ENCODE measurements at places on chromosomes 6 and 20.

GRCh38 chr6:16318538-16318937, 80.2 kb downstream of the GMPR start:
- DNase-seq, result peak; percentile 64

- no peak for DNase-seq
Observed at GRCh38 chr6:28922004-28922820, 1.6 kb downstream of the TRIM27 start.

DNA sequence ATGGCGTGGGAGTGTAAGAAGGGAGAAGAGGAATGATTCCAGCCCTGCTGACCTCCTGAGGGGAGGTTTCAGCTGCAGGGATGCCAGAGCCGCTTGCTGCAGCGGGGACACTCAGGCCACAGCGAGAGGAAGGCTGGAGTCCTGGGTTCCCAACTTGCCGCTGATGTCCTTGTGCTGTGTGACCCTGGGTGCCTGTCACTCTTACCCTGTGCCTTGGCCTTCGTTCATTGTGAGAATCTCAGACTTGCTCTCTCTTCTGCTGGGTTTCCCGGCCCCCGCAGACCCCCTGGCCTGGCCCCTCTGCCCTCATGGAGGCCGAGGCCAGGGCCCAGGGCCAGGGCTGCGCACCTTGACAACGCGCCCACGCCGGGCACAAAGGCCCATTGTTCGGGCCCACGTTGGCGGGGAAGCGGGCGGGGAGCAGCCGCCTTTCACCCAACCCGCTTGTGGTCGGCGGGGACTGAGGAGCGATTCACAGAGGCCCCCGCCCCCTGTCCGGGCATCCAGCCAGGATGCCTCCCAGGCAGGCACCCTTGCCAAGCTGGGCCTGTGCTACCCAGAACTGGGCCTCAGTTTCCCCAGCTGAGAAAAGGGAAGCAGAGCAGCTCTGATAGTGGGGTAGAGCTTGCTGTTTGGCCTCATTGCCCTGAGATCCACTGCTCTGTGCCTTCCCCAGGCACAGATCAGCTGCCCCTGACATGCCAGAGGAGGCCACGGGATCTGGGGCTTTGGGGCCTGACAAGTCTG, 52.4 kb downstream of the CEBPB start:
- DNase-seq, result peak; percentile 56

- DNase-seq, result no peak
Observed at GRCh38 chr6:64811119-64811518, 895.9 kb downstream of the EYS start.

DNA sequence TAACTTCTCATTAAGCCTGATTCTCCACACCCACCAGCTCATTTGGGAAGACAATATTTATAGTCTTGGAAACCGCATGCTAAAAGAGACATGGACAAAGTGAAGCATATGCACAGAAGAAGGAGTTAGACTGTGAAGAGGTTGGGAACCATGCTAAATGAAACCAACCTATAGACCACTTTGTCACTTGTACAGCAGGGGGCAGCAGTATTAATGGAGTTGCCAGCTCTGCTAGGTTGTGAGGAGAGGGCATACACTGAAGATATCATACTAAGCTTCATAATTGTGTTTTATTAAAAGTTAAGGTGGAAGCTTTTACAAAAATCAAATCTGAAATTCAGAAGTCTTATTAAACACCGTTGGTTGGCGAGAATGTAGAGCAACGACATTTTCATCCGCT, 38.3 kb upstream of the HMGCLL1 start:
- no peak for DNase-seq

GRCh38 chr6:158647501-158647900, 2.4 kb upstream of the SYTL3 start:
- DNase-seq, result no peak

- DNase-seq, result no peak
Observed at GRCh38 chr20:17613328-17614175, 43.7 kb downstream of the DSTN start.

DNA sequence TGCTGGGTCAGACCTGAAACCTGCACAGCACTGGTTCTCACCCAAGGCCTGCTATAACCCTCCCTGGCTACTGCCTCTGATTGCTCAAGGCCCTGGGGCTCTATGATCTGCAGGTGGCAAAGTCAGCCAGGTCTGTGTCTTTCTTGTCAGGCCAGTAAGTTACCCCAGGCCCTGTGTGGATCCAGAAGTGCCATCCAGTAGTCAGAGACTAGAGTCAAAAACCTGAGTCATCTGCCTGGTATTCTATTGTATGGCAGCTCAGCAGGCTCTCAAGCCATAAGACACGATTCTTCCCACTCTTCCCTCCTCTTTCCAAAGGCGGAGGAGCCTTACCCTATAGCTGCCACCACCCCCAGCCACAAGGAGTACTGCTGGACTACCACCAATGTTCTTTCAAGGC, 593.0 kb downstream of the FRK start:
- DNase-seq, result no peak

DNA sequence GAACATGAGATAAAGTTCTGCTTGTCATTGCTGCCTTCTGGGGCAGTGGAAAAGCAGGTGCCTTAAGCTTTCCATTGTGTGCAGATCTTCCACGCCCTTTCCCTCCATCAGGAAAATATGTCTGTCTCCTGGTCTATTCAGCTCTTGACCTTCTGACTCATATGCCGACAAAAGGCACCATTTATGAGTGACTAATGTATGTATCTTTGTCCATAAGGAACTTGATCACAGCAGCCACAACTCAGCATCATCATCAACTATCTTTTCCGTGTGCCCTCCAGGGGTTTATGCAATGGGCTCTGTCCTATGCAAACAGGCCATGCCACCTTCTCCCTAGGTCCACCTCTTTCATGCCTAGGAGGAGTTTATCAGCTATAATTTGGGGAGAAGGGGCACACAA, 102.7 kb upstream of the QKI start:
- DNase-seq, result no peak

GRCh38 chr6:76466286-76466685, 393.8 kb upstream of the IMPG1 start:
- no peak for DNase-seq

GRCh38 chr6:169292338-169293124, 38.9 kb upstream of the THBS2 start:
- no peak for DNase-seq

DNA sequence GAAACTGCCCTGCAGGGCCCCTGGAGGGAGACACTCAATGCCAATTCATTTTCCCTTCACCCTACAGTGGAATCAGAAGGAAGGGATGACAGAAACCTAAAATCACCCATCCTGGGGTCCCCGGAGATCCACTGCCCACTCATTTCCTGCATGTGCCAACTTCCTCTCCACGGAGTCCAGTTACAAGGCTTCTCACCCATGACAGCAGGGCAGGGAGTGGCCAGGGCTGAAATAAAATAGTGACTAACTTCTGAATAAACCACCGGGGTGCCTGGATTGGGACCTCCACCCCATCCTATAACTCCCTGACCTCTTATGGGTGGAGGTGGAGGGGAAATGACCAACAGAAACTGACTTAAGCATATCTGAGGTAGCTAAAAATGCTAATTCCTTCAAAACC, 362.3 kb downstream of the MAFB start:
- no peak for DNase-seq

DNA sequence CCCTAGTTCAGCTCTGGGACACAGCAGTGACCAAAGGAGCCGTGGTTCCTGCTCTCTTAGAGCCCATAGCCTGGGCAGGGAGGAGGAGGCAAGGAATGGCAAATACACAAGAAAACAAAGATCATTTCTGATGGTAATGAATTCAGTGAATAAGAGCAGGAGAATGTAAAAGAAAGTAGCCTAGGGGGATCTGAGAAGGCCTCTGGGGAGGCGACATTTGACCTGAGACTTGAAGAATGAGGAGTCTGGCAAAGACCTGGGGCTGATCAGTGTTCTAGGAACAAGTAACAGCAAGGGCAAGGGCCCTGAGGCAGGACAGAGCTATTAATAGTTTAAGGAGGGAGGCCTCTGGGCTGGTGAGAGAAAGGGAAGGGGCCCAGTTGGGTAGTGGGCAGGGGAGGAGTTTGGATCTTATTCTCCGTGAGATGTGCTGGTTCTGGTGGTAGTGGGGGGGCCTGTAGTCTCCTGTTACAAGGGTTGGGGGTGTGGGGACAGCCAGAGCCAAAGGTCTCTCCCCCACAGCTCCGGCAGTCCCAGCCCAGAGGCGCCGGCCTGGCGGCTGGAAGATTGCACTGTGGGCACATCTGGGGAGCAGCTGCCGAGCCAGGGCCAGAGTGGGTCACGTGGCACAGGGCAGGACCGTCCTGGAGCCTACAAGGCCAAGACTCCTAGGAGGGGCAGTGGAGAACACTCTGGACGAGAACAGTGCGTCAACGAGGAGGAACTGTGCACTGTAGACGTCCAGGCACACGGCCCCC, 9.3 kb upstream of the ID1 start:
- DNase-seq, result no peak

DNA sequence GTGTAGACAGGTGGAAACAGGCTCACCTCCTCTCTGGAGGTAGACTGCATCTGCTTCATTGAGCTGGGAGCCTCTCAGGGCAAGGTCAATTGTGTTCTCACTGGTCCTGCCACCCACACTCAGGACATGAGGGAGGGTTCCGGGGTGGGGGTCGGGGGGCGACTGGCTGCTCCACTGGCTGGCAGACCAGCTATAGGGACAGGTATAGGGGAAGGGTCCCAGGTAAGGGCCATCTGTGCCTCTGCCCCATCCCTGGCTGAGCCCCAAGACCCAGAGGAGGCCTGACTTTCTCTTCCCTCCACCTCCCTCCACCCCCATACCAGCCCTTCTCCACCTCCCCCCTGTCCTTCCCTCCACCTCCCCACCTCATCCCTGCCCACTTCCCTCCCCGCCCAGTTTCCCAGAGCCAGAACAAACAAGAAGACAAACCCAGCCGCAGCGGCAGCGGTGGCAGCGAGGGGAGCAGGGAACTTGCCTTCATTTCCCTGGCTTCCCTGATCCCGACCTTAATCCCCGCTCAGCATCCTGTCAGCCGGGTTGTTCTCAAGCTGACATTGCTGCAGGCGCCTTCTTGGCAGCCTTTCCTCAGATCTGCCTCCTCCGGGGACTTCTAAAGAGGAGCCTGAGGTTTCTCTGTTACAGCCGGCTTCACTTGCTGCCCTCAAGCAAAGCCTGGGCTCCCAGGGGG, 18.3 kb upstream of the FOXP4 start:
- no peak for DNase-seq

DNA sequence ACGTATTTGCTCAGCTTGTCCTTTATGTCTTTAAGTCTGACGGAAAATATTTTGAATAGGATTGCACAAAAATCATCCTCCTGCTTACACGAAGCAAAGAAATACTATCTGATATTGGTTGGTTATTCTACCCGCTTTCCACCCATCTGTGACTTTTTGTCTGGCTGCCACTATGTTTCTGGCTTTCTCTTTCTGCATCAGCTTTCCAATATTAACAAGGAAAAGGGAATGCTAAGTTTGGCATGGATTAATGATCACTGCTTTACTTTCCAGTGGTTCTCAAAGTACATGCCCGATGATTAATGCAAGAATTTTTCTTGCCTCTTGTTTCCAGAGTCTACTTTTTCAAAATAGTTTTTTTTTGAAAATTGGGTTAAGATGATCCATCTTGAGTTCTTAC, 57.0 kb downstream of the RNF144B start:
- no peak for DNase-seq

GRCh38 chr6:132362442-132363185, 38.7 kb downstream of the MOXD1 start:
- DNase-seq, result no peak

DNA sequence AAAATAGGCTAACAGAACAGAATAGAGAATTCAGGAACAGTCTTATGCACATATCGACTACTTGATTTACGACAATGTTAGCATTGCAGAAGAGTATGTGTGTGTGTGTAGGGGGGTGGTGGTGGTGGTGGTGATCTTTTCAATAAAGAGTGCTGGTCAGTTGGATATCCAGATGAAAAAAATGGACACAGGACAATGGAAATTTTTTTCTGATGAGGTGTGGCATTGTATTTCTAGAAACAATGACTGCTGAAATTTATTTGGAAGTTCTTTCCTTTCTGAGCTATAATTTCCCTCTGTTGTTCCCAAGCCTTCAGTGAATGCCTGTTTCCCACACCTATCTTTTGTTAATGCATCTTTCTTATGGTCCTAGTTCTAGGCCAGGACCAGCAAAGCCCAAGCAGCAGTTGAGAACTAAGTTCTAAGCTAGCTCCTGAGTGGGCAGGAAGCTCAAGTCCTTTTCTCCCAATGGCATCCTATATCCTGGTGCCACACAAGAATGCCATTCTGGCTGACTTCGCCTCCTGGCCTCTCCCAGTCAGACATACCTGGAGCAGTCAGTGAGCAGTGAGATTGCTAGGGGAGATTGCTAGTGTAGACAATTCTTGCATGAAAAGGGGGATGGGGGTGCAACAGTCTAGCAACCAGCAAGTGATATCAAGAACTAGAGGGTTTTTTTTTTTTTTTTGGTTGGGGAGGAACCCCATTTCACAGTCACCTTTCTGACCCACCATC, 1.2 kb upstream of the TOX2 start:
- no peak for DNase-seq

DNA sequence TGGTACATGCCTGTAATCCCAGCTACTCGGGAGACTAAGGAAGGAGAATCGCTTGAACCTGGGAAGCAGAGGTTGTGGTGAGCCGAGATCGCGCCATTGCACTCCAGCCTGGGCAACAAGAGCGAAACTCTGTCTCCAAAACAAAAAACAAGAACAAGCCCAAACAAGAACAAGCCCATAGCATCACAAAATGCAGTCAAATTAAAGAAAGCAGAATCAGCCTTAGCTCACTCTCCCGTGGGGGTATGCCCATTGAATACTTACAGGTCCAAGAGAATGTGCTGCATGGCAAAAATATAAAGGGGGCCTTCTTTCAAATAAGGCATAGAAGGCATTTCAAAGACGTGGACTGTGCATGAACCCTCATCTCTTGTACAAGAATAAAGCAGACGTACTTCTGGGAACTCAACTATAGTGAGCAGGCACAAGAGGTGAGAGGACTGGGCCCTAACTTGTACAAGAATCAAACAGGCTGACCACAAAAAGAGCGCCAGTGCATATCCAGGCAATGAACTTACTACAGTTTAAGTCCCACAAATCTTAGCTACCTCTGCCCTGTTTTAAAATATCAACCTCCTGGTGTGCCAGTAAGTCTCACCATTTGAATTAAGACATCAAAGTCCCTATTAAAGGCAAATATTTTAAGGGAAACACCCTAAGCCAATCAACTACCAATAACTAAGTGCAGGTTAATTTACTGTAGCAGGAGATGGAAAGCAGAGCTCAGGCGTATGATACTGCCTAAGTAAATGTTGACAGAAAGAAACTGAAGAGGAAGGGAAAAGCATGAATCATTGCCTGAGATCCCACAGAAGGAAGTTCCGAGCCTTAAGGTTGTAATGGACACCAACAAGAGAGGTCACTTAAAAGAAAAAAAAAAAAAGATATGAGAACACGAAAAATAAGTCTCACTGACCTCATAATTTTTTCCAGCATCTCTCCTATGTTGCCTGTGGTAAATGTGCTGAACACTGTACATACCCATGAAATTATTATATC, 37.4 kb downstream of the TOMM6 start:
- DNase-seq, result no peak

- DNase-seq, result no peak
Observed at GRCh38 chr6:170082067-170082466, 208.8 kb downstream of the DLL1 start.
